ENCODE measurements at places on chromosomes 16 and 17.
A peak's percentile ranks its signal among the peaks of the same experiment; 100 is the strongest.

- no peak for DNase-seq
These were observed 8.2 kb downstream of the PLD2 start for GRCh38 chr17:4815043-4815675.

- no peak for DNase-seq
These were observed 188.2 kb upstream of the HSBP1 start for GRCh38 chr16:83619381-83620150.

DNA sequence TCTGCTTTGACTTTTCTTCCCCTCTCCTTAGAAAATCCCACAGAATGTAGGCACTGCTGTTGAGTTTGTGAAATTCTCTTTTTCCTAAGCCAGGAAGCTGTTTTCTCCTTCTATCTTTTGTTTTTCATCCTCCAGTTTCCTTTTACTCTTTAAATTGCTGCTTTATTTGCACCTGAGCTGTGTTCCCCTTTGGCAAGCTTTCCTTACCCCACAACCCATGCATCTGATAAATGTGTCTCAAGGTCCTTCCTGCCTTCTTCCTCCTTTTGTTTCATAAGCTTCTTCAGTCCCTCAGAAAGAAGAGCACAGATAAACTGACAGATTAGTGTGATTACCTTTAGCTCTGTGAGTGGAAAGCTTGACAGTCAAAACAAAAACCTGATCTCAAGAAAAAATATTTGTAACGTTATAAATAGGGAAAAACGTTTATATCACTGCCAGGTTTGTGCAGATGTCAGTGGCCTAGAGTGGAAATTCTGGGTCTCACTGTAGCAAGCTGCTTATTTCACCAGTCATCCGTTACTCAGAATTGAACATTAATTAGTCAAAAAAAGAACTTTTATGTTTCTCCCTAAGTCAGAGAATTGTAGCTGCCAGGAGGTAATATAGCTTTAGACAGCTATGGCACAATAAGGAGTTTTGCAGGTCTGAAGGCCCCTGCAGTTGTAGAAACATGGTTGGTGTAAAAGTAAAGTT, 23.6 kb downstream of the GSDMB start:
- no peak for DNase-seq

GRCh38 chr16:9053006-9053601, 38.3 kb upstream of the HAPSTR1 start:
- peak; percentile 42 for DNase-seq

DNA sequence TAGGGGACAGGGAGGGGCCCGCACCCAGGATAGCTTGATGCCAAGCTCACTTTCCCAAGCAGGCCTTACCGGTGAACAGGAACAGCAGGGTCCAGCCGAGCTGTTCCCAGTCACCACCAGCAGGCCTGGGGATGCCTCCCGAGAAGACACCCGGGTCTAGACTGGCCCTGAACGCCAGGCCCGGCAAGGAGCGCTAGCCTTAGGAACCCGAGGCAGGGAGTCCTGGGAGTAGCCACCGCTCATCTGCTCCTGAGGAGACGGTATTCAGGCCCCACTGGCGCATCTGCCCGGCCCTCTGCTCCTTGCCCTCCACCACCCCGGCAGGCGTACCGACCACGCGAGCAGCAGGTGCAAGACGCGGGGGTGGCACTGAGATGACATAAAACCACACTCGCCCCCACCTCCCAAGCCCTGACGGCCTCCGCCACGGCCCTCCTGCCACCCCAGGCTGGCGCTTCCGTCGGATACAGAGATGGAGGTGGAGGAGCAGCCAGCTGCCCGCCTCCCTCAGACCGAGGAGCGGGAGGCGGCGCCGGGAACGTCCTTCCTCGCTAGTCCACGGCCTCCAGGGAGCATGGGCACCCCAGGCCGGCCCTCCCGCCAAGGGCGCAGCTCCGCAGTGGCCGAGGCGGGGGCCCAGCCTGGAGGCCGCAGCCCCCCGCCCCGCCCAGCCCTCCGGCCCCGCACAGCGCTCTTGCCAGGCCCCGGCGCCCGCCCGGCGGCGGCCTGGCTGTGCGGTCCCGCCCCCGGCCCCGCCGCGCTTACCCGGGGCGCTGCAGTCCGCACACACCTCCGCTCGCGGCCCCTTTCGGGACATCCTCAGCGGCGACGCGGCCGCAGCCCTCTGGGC, 661 bp downstream of the GIT1 start:
- no peak for DNase-seq

DNA sequence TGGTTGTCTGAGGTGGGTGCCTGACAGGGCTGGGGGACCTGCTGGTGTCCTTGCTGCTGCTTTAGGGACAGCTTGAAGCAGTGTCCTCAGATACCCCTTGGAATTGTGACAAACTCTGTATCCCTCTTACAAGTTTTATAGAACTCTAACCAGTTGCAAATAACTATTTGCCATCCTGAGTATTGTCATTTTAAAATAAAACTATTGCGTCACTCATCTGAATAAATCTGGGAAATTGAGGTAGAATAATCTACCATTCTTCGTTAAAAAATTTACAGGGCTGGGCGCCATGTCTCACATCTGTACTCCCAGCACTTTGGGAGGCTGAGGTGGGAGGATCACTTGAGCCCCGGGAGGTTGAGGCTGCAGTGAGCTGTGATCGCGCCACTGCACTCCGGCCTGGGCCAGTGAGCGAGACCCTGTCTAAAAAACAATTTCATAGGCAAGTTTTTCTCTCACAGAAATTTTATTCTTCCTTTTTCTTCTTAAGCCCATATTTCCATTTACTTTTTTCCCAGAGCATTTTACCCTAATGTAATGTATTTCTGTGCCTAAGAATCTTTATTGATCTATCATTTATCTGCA, 14.2 kb downstream of the ZNF750 start:
- no peak for DNase-seq

GRCh38 chr17:29622337-29623282, at the start of gene CORO6:
TSS of gene CORO6 (minus strand) at chr17:29622912. CDS start at chr17:29621421, 1,491 bp downstream.
- peak; percentile 70 for DNase-seq

- DNase-seq, result no peak
These were observed 1.5 kb downstream of the TEX2 start for GRCh38 chr17:64261417-64262145.

GRCh38 chr16:48340054-48340453, 45.2 kb downstream of the SIAH1 start:
- DNase-seq, result no peak

DNA sequence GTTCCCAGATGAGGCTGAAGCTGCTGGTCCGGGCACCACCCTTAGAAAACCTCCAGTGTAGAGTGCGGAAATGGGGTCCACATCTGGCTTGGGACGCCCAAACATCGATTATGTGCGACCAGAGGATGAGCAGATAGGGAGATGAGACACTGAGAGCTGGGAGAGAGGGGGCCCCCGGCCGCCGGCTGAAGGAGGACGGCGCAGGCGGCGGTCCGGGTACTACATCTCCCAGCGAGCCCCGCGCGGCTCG, 182 bp upstream of the SPECC1 start:
- no peak for DNase-seq

DNA sequence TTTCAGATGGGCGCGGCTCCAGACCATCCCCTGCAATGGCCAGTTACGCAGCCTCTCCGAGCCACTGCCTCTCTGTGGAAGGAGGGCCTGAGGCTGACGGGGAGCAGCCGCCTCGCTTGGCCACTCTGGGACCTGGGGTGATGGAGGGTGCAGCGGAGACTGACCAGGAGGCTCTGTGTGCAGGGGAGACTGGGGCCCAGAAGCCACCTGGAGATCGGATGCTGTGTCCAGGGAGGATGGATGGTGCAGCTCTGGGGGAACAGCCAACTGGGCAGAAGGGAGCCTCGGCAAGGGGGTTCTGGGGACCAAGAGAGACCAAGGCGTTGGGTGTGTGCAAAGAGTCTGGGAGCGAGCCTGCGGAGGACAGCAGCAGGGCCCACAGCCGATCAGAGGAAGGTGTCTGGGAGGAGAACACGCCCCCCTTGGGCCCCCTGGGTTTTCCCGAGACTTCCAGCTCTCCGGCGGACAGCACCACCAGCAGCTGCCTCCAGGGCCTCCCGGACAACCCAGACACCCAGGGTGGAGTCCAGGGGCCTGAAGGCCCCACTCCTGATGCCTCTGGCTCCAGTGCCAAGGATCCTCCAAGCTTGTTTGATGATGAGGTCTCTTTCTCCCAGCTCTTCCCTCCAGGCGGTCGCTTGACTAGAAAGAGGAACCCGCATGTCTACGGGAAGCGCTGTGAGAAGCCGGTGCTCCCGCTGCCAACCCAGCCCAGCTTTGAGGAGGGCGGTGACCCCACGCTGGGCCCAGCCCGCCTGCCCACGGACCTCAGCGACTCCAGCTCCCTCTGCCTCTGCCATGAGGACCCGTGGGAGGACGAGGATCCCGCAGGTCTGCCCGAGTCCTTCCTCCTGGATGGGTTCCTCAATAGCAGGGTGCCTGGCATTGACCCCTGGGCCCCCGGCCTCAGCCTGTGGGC, 17.4 kb upstream of the ZFPM1 start:
- no peak for DNase-seq

- no peak for DNase-seq
These were observed 8.6 kb downstream of the TNRC6A start for GRCh38 chr16:24737916-24738594.

- no peak for DNase-seq
These were observed 70.9 kb downstream of the GNAO1 start for GRCh38 chr16:56262148-56262547.

- peak; percentile 42 for DNase-seq
These were observed 40.0 kb downstream of the HS3ST3A1 start for GRCh38 chr17:13561606-13562270.

DNA sequence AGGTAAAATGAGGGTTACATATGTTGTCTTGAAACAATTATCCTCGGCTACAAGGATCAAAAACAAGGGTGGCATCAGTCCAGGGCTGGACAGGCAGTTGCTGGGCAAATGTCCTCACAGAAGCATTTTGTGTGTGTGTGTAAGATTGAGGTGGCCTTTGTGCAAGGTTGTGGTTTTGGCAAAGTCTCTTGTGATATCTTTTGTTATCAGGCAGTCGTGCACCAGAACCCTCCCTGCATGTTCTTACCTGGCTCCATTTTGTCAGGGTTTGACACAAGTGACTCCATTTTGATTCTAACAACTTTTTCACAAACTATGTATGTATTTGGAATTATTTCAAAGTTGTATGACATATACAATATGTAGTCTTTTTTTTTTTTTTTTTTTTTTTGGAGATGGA, 20.0 kb downstream of the CHAD start:
- no peak for DNase-seq

DNA sequence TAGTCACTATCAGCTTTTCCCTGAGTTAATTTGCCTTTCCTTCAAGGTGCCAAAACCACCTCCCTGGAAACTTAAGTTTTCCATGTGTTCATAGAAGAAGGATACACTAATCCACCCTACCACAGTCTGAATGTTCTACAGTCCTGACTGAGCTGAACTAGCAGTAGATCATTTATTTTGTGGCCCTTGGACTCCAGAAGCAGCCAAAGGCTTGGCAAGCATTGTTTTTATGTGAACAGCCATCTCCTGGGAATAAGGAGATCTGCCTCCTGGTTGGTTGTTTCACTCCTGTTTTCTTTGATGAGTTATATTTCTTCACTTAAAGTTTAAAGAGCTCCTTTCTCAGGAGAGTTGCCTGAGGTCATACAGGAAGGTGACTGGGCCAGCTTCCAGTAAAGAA, 634.6 kb upstream of the SOX9 start:
- DNase-seq, result no peak

GRCh38 chr17:12738624-12739023, 50.7 kb upstream of the ARHGAP44 start:
- DNase-seq, result no peak

DNA sequence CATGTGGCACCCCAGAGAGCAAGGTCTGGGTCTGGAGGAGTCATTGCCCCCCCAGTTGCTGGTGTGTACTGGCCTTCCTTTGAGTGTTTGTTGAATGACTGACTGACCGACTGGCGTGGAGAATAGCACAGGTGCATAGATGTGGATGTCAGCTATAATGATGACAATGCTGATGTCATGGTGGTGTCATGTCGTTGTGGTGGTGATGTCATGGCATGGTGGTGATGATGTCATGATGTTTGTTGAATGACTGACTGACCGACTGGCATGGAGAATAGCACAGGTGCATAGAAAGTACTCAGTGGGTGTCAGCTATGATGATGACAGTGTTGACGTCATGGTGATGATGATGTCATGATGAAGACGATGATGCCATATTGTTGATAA, 22.1 kb downstream of the TMEM114 start:
- DNase-seq, result no peak

- no peak for DNase-seq
These were observed 248.6 kb downstream of the FTO start for GRCh38 chr16:53952215-53953208.

DNA sequence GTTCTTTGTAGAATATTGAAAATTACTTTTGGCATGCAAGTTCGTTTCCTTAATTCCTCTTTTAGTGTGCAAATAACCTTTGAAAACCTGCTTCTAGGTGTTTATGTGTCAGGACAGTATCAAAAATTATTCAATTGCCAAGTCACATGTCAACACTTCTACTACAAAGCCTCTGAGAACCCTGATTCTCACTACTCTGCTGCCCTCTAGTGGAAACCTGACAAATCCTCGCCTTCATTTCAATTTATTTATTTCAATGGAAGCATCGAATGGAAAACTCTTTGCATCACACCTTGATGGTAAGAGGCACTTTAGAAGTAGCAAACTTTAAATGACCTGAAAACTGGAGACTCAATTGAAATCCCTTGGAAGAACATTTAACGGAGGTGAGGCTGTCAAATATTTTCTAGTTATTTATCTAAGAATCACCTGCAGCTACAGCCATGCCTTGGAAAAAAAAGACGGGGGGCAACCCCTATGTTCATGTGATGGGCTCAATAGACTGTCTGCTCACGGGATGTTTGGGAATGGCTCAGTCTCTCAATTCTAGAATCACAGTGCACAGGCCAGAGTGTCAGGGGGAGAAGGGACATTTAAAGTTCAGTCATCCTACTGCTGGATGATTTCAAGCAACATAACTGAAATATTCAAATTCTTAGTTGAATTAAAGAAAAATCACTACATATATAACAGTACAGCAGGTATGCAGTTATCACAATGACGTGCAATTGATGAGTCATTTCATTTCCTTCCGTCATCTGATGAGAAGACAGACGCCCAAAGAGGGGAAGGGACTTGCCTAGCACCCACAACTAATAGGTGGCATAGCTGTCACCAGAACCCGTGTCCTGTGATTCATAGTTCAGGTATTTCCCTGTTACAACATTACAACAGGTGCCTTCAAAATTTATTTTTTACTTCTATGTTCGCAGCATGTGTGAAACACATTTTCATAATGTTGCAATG, 563.9 kb downstream of the TOX3 start:
- no peak for DNase-seq

DNA sequence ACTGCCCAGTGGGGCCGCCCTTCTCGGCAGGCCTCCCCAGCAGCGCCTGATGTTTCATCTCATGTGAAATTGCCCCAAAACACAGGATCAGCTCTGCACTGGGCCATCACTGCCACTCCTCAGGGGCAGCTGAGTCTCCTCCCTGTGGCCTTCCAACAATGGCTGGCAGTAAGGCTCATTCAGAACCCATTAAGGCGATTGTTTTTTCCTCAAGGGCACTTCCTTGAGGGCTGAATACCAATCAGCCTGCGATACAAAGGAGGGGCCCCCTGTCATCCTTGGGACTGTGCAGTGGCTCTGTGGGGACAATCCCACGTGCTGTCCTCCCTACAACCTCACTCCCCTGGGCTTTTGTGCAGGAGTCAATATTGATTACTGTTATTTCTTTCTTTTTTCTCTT, 47.5 kb downstream of the XYLT1 start:
- DNase-seq, result no peak
